ENCODE measurements at places on chromosomes 7 and 10.

- no peaks in the 10 kb centered on the region for H3K27me3 ChIP-seq
- peaks cover 5% of the 10 kb centered on the region for H3K36me3 ChIP-seq
- H3K4me1 ChIP-seq: peaks cover 5% of the 10 kb centered on the region
- H3K4me3 ChIP-seq: no peak overlapping the region
- H3K27ac ChIP-seq: peak overlapping the region; percentile 20
Measured at GRCh38 chr10:29041616-29042015, 247.3 kb upstream of the LYZL1 start.

- no peak overlapping the region for H3K4me3 ChIP-seq
- H3K36me3 ChIP-seq: peaks cover 2% of the 10 kb centered on the region
- no peaks in the 10 kb centered on the region for H3K27me3 ChIP-seq
Measured at GRCh38 chr7:47266131-47266706, 315.7 kb downstream of the TNS3 start.

DNA sequence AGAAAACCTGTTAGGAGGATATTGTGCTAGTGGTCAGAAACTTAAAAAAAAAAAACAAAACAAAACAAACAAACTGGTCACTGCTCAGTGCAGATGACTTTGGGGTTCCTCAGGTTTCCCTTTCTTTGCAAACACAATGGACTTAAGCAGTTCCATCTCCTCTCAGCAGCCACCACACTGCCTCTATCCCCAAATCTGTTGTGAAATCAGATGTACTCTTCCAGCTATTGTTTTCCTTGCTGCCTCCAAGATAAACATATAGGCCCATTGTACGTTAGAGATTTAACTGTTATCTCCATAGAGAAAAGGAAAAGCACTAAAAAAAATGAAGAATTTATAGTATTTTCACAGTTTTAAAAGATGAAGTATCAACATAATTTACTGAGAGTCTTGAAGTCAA is 147.1 kb downstream of the MPP7 start:
- DNase-seq: no peak
- H3K4me3 ChIP-seq: no peak overlapping the region
- no peaks in the 10 kb centered on the region for H3K27me3 ChIP-seq
- H3K27ac ChIP-seq: no peak overlapping the region
- H3K36me3 ChIP-seq: no peaks in the 10 kb centered on the region

GRCh38 chr10:20033476-20033875 is 217.2 kb downstream of the PLXDC2 start:
- H3K4me1 ChIP-seq: no peaks in the 10 kb centered on the region
- H3K27ac ChIP-seq: no peak overlapping the region
- no peaks in the 10 kb centered on the region for H3K27me3 ChIP-seq
- H3K36me3 ChIP-seq: no peaks in the 10 kb centered on the region

GRCh38 chr7:68173513-68173912 is 1176.9 kb downstream of the TYW1 start:
- DNase-seq: no peak
- no peak overlapping the region for H3K4me3 ChIP-seq
- H3K36me3 ChIP-seq: no peaks in the 10 kb centered on the region
- no peaks in the 10 kb centered on the region for H3K27me3 ChIP-seq
- peaks cover 4% of the 10 kb centered on the region for H3K4me1 ChIP-seq

GRCh38 chr7:20229646-20230500 is 12.7 kb upstream of the MACC1 start:
- DNase-seq: no peak
- no peak overlapping the region for H3K27ac ChIP-seq
- H3K36me3 ChIP-seq: no peaks in the 10 kb centered on the region
- H3K27me3 ChIP-seq: no peaks in the 10 kb centered on the region

- H3K4me1 ChIP-seq: peaks cover 25% of the 10 kb centered on the region
- peak overlapping the region; percentile 99 for H3K4me3 ChIP-seq
- H3K27ac ChIP-seq: peak overlapping the region; percentile 98
- peaks cover 34% of the 10 kb centered on the region for H3K27me3 ChIP-seq
- H3K36me3 ChIP-seq: no peaks in the 10 kb centered on the region
Measured at GRCh38 chr7:94003446-94004023, 620 bp downstream of the BET1 start.

GRCh38 chr7:71479231-71479630 is 347.3 kb downstream of the GALNT17 start:
- H3K27ac ChIP-seq: no peak overlapping the region
- no peak overlapping the region for H3K4me3 ChIP-seq
- DNase-seq: no peak
- H3K36me3 ChIP-seq: peaks cover 2% of the 10 kb centered on the region
- H3K4me1 ChIP-seq: peaks cover 9% of the 10 kb centered on the region
- no peaks in the 10 kb centered on the region for H3K27me3 ChIP-seq
